ENCODE measurements at places on chromosomes 5 and 9. TPM values are rescaled to one million over a fixed set of nuclear protein-coding genes. Genes with fewer than 3 reads are reported as not detected.

DNA sequence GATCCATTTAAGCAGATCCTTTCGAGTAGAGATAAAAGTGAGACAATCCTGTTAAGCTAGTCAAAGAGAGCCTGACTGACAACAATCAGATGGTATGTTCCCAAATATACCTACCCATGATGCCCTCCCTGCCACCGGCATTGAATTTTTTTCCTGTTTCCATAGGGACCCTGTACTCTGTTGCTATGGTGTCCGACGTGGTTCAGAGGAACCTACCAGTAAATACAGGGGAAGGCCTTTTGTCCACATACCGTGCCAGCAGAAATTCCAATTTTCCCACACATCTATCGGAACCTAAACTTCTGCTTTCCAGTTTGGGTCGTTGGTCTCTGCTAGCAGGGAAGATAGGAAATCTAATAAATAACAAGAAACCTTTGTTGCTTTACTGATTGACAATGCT lies 64.7 kb downstream of the MEGF10 start:
- DNase-seq: no peak

DNA sequence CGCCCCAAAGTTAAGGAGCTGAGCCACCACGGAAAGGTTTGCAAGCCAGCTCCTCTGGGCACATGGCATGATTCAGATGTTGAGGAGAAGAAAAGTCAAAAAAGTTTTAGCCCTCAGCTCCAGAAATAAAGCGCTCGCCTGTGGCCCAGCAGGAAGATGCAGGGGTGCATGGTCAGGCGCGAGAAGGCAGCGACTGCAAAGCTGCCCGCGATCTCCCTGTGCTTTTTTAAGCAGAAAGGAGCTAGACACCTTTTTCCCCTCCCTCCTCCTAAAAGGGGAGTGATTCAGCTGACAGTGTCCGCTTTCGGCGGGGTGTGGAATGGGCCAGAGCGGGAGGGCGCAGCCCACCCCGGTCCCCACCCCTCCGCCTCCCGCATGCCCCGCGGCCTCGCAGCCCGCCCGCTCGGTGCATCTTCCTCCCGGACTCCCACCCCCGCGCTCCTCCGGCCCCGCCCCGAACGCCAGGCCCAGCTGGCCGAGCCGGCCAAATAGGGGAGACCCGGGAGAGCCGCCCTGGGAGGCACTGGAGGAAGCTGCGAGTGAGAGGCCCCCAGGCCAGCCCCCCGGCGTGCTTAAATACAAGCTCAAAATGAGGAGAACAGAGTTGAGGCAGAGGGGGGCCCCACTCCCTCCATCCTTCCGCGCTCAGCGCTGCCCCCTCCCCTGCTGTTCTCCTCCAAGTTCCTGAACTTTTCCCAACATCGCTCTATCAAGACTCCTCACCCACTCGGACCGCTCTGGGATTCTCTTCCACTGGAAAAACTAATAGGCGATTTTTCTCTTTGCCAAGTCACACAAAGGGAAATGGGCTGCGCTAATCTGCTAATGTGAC lies at the start of gene ADAMTS12:
Gene ADAMTS12 (minus strand): TSS at position 203 of the 832 bp plus-strand sequence. CDS start 134 bp downstream, at position 69.
- no peak for DNase-seq

DNA sequence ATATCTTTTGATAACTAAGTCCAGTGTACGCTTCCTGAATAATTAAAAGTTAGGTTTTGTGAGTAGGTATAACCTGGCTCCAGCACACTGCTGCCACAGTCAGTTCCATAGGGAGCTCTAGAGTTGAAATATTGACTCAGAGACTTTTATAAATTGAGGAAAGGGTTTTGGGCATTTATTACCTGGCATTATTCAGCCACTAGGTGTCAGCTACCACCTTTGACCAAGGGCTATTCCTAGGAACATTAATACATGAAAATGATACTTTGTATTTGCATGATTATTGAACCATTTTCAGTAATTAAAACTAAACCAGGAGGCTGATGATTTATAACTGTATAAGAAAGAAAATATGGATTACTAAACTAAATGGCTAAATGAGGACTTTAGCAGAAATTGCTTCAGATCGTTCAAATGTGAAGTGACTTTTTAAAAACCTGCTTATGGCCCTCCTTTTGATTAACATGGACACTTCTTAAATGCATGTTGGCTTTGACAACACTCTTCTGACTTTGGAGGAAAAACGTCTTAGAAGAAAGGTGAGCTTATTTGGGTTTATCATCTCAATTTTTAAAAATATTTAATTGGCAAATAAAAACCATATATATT lies 83.0 kb downstream of the SMC2 start:
- DNase-seq: peak; percentile 8

DNA sequence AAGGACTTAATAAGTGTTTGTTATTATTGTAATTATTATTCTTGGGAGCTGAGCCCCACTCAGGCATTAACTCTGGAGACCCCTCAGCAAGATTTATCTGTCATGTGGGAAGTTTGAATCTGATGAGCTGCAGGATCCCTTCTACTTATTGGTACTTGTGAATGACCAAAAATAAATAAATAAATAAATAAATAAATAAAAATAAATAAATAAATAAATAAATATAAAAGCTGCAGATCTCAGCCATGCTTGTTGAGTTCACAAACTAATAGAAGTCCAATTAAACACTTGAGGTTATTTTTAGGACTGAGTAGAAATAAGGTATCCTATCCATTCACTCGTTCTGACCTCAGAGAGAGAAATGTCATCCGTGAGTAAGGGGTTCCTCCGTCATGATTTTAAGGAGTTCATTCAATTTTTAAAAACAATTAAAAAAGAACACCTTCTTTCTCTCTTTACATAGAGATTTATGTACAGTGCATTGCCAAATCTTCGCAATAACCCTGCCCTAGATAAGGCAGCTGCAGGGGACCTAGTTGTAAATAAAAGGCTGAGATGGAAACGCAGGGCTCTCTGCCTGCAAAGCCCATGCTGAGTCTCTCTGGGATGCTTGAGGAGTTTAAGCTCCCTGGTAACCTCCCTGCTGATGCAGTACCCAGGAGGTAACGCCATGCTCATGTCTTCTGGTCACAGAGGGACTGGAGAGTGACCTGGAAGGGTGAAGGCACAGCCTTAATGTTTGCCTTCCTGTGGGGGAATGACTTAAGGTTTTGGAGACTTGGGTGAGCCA lies 1.2 kb downstream of the EFCAB9 start:
- DNase-seq: no peak

DNA sequence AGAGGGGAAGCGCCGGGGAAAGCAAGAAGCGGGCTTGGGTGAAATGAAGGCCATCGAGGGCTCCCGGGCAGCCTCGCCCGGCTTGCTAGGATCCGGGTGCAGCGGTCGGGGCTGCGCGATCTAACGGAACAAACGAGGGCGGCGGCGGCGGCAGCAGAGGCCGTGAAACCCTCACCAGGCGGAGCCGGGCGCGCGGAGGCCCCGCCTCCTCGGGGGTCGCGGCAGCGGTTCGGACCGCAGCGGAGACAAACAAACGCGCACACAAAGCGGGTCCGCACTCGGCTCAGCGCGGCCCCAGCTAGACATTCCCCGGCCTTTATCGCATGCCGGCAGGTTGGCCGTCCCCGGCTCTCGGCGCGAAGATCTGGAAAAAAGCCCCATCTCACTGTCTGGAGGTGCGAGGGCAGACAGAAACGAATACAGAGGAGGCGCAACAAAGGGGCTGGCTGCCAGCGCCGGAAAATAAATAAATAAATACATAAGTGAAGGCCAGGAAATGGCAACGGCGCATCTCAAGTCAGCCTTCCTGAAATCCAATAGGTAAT lies 10.5 kb upstream of the TRIM36 start:
- DNase-seq: no peak

DNA sequence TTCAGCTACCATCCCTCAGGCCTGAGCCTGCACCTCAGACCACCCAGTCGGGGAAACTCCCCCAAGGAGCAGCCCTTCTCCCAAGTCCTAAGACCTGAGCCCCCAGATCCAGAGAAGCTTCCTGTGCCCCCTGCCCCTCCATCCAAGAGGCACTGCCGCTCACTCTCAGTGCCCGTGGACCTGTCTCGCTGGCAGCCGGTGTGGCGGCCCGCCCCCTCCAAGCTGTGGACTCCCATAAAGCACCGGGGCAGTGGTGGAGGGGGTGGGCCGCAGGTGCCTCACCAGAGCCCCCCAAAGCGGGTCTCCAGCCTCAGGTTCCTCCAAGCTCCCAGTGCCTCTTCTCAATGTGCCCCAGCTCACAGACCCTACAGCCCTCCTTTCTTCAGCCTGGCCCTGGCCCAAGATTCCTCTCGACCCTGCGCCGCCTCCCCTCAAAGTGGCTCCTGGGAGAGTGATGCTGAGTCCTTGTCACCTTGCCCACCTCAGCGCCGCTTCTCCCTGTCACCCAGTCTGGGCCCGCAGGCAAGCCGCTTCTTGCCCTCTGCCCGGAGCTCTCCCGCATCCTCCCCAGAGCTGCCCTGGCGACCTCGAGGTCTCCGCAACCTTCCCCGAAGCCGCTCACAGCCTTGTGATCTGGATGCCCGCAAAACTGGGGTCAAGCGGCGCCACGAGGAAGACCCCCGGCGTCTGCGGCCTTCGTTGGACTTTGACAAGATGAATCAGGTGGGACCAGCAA lies 7.0 kb downstream of the FAM53C start:
- DNase-seq: no peak

DNA sequence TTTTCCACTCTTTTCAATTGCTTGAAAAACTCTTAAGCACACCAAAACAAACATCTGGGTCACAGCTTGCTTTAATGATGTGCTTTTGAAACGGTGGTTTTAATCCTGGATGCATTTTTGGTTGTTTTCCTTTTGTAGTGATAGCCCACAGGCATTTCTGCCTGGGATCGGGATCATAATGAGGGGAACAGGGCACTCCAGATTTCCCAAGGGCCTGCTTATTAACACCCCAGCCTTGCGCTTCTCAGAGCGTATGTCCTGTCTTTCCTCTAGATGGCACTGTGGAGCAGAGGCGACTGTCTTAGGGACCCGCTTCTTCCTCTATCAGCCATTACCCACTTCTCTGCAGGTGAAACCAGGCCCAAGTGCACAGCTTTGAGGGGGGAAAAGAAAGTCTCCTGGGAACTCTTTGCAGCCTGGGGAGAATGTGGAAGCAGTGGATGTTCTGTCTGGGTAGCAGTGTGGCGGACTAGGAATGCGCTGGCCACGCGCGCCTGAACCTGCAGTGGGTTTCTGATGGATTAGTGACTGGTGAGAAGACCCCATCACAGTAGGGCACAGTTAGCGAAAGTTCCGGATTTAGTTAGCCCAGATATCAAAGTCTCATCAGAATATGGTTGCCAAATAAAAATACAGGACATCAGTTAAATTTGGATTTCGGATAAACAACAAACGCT lies 190.1 kb downstream of the GNA14 start:
- peak; percentile 56 for DNase-seq

DNA sequence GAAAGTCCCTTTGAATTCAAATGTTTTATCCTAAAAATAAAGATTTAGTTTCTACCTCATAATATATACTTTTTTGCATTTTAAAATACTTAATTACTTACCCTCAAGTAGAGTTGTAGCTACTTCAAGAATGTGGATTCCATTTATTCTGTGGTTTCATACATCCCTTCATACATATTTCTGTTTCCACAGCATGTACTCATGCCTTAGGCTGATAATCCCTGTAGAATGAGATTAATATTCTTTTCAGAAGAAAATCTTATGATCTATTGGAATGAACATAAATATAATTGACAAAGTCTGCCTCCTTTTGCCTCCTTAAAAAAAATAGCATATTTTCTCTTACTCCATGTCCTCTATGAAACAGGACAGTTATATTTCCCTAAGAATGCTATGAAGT lies 465.7 kb downstream of the DTWD2 start:
- DNase-seq: no peak

GRCh38 chr5:31442058-31442745 lies 89.7 kb downstream of the DROSHA start:
- DNase-seq: no peak

DNA sequence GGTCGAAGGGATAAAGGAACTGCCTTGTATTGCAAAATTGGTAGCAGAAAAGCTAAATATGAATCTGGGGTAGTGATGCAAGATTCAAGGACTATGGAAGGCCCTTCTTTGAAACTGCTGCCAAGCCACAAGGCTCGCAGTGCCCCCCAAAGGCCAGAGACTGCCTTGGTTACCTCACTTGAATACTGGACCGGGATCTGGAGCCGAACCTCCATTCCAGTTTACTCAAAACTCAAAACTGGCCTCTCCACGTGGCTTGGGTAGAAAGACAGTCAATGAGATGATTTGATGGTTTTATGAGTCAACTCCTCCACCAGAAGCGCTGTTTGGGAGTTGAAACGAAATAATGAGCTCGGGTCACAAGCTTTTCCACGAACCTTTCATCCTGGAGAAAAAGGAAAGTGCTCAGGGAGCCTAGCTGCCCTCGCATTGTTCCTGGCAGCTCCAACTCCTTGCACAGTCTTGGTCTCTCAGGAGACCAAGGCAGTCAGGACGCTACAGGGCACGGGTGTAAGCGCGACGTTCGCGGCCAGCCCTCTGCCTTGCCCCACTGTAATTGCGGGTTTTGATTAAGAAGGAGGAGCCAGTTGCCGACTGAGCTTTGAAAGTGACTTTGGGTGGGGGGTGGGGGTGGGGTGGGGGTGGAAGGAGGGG lies 2.8 kb downstream of the ST8SIA4 start:
- no peak for DNase-seq

DNA sequence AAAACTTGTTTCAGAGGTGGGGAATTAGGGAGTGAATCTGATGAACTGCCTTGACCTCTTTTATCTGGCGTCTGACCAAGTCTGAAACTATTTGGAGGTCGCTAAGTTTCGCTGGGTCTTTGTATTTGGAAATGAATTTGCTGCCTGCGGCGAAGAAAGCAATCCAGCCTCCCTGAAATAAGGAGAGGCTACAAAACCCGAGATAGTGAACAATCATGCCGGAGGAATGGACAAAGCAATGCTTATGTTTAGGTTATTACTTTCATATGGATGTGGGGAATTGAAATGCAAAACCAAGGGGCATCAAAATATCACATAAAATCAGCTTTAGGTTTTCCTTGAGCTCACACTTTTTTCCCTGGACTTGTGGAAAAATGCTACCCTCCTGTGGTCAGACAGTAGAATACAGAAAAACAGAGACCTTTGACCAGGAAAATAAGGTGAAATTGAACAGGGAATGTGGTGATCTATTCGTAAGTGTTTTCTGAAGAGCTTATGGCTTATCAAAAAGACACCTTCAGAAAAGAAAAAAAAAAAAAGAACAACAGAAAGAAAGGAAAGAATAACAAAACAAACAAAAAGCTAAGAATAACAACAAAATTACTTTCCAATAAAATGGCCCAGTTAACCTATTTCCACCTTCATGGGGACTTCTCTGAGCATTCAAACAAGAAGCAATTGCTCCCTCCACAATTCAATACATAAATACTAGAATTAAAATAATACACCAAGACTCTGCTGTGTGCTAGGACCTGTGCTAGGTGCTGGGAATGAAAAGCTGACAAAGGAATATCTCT lies 68.6 kb upstream of the DPYSL3 start:
- peak; percentile 22 for DNase-seq

The EPB41L4B gene
- 6.5 TPM for total RNA-seq

The TAS2R1 gene
- total RNA-seq: not detected

The COX7C gene
- total RNA-seq: 533 TPM

The IL17B gene
- total RNA-seq: 1.4 TPM
